ENCODE measurements at places on chromosomes 13 and 19. TPM values are rescaled to one million over a fixed set of nuclear protein-coding genes. Genes with fewer than 3 reads are reported as not detected.
A peak's percentile ranks its signal among the peaks of the same experiment; 100 is the strongest.

- H3K27me3 ChIP-seq, result no peaks in the 10 kb centered on the region
- H3K36me3 ChIP-seq, result peaks cover 30% of the 10 kb centered on the region
- peak; percentile 39 for DNase-seq
Observed at GRCh38 chr19:3984584-3984907, 717 bp downstream of the EEF2 start.

DNA sequence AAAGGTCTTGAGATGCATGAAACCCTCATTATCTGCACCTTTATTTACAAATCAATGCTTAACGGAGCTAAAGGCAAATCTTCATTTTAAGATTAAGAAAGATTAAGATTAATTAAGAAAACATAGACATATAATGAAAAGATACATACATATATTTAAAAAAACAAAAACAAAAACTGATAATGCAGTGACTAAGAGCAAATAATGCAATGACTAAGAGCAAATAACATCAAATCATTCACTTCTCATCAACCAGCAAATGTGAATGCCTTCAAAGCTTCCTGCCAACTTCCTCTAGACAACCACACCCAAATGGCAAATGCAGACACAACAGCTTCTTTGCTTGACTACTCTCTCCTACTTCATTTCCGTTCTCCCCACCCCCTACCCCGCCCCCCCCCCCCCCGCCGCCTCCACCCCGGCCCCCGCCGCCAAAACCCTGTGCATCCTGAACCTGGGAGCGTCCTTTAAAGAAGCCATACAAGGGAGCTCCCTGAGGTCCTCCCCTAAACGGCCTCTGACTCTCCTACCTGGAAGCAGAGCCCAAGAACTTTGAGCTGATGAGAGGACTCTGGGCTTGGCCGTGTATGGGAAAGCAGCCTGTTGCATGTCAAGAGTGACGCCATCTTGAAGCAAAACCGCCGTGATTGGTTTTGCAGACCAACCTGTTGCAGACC, 24.5 kb downstream of the TEX101 start:
- DNase-seq, result no peak
- no peaks in the 10 kb centered on the region for H3K27me3 ChIP-seq
- no peaks in the 10 kb centered on the region for H3K36me3 ChIP-seq
- peak overlapping the region; percentile 0 for H3K27ac ChIP-seq
- H3K4me3 ChIP-seq, result no peak overlapping the region
- H3K4me1 ChIP-seq, result peaks cover 4% of the 10 kb centered on the region

GRCh38 chr13:32426990-32427851, 709 bp downstream of the N4BP2L1 start:
- H3K4me1 ChIP-seq, result no peaks in the 10 kb centered on the region
- H3K27ac ChIP-seq, result peak overlapping the region; percentile 97
- H3K36me3 ChIP-seq, result no peaks in the 10 kb centered on the region
- DNase-seq, result peak; percentile 62

DNA sequence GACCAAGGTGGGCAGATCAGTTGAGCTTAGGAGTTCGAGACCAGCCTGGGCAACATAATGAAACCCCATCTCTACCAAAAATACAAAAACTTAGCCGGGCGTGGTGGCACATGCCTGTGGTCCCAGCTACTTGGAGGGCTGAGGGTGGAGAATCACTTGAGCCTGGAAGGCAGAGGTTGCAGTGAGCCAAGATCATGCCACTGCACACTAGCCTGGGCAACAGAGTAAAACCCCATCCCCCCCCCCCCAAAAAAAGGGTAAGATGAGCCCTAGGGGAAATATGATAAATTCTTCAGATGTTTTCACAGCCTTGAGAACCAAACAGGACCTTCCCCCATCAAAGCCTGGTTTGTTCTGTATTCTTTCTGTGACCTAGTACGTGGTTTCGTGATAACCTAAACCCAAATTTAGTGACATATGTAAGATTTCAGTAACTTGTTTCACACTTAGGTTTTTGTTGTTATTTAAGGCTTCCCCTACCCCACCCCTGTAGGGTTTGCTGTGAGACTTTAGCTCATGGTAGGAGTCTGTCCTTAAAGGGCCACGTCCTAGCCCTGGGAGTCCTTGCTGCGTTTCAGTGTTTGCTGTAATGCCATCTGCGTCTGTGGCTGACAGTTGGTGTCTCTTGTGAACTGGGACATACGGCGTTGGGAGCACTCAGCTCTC, 49.6 kb downstream of the MYO9B start:
- DNase-seq, result no peak
- no peaks in the 10 kb centered on the region for H3K27me3 ChIP-seq
- no peaks in the 10 kb centered on the region for H3K4me1 ChIP-seq
- no peaks in the 10 kb centered on the region for H3K36me3 ChIP-seq

GRCh38 chr19:17114414-17114831, 38.8 kb downstream of the MYO9B start:
- H3K4me1 ChIP-seq, result no peaks in the 10 kb centered on the region
- H3K36me3 ChIP-seq, result no peaks in the 10 kb centered on the region

DNA sequence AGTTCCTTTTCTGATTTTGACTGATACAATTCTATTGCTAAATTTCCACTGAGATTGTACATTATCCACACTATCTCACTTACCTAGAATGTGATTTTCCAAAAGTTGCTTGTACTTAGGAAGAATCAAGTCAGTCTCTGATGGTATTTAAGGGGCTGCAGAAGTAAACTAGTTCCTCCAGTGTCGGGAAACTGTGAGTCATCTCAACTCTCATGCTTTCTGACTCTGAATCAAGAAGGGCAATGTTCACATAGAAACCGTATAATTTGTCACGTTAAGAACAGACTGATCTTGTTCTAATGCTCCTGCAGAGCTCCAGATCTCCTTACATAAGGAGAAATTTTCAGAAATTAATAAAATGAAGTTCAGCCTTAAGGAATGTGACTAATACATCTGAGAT, 369.3 kb downstream of the KLF5 start:
- H3K4me3 ChIP-seq, result no peak overlapping the region
- no peaks in the 10 kb centered on the region for H3K4me1 ChIP-seq
- no peaks in the 10 kb centered on the region for H3K36me3 ChIP-seq
- H3K27ac ChIP-seq, result no peak overlapping the region

DNA sequence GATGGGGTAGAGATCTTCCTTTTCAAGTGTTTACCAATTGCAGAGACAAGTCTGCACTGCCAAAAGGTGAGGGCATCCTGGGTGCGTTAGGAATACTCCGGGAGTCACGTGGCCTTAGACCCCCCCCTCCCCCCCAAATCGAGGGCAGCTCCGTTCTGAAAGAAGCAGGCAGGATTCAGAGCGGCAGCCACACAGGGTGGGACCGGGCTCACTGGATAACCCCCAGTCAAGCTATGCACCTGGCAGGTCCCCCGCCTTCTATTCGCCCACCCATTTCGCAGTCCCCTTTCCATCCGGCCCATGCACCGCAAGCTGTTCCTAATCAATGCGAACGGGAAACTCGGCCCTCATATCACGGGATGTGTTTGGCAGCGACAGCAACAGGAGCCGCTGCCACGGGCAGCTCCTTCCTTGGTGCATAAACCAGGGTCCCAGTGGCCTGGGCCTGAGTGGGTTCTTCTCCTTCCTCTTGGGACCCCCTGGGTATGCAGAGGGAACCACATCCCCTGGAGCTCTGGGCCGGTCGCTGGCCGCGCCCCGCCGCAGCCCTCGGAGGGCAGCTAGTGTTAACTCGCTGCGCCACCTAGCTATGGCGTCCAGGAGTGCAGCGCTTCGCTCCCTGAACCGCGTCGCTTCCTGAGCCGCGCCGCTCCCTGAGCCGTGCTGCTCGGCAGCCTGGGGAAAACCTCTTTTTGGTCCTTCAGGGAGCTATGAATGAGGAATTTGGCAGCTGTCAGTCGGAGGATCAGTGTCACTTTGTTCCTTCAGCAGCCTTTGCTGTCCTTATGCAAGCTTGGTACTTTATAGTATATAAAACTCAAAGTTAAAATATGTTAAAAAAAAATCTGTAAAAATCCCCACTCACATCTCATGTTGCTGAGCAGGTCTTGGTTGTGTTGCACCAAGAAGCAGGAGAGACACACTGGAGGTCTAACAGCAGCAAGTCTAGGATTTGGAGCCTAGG, 41.4 kb downstream of the LYL1 start:
- H3K4me3 ChIP-seq, result peak overlapping the region; percentile 72
- H3K4me1 ChIP-seq, result peaks cover 31% of the 10 kb centered on the region
- peak; percentile 80 for DNase-seq

DNA sequence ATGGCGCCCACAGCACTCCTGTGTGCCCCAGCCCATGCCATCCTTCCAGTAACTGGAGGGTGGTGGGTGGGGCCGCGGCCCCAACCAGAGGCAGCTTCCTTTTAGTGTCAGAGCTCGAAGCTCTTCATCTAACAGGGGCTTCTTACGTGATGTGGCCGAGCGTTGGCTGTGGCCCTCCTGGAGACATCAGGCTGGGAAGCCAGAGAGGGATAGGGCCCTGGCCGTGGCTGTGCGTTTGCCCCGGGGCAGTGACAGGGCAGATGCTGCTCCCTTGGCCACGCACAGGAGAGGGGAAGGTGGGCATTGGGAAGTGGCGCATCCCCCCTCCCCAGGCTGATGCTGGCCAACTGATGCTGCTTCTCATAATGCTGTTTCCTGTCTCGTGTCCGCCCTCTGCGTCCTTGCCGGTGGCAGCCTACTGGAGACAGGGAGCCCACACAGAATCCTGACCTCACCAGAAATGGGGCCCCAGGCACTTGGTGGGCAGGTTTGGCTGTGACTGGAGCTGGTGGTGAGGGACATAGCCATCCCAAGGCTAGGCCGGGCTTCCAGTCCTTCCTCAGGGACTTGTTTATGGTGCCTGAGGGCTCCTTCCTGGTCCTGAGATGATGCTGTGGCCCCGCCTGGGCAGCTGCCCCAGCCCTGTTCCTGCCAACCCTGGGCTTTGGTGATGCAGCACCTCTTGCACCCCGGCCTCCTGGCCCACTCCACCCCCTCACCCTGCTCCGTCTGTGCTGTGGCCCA, 34.3 kb downstream of the ATP4B start:
- H3K4me1 ChIP-seq, result no peaks in the 10 kb centered on the region
- no peak overlapping the region for H3K27ac ChIP-seq
- peak; percentile 37 for DNase-seq
- H3K4me3 ChIP-seq, result no peak overlapping the region

- H3K36me3 ChIP-seq, result no peaks in the 10 kb centered on the region
- H3K4me1 ChIP-seq, result no peaks in the 10 kb centered on the region
- no peak for DNase-seq
- no peak overlapping the region for H3K4me3 ChIP-seq
Observed at GRCh38 chr13:24986826-24987225, 109.1 kb upstream of the PABPC3 start.

DNA sequence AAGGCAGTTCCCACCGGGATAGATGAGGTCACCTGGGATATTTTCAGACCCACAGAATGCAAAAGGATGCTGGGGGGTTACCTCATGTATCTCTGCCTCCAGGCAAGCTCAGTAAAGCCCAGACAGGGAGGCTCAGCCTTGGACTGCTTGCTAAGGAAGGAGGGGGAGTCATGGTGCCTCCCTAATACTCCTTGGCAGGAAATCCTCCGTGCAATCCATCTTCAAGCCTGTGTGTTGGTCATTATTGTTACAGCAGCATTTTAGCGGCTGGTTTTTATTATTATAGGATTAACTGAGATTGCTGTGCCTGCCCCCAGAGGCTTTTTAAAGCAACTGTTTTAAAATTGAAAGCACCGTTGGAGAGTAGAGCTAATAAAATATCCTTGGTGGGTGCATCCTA, 188.5 kb upstream of the UBL3 start:
- DNase-seq, result no peak
- no peaks in the 10 kb centered on the region for H3K4me1 ChIP-seq
- H3K36me3 ChIP-seq, result no peaks in the 10 kb centered on the region
- no peak overlapping the region for H3K27ac ChIP-seq
- no peak overlapping the region for H3K4me3 ChIP-seq

DNA sequence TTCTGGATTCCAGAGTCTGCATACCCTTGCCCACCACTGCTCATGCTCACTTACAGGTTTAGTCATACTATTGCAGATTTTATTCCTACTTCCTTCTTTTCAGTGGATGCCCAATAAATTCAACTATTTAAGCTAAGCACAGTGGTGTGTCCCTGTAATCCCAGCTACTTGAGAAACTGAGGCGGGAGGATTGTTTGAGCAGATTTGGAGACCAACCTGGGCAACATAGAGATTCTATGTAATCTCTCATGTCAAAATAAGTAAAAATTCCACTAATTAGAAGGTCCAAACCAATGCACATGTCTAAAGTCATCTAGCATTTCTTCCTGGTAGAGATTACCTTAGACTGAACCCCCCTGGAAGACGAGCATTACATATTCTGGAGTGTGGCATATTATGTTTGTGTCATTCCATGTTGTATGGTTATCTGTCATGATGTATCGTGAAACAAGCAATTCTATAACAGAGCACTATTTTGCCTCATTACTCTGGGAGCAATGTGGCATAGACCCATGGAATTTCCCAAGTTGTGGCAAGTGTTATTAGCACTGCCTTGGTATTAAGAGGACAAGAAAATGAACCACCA, 8.3 kb downstream of the HMGB1 start:
- no peak for DNase-seq
- no peaks in the 10 kb centered on the region for H3K36me3 ChIP-seq
- no peak overlapping the region for H3K4me3 ChIP-seq
- H3K4me1 ChIP-seq, result no peaks in the 10 kb centered on the region
- H3K27ac ChIP-seq, result no peak overlapping the region

DNA sequence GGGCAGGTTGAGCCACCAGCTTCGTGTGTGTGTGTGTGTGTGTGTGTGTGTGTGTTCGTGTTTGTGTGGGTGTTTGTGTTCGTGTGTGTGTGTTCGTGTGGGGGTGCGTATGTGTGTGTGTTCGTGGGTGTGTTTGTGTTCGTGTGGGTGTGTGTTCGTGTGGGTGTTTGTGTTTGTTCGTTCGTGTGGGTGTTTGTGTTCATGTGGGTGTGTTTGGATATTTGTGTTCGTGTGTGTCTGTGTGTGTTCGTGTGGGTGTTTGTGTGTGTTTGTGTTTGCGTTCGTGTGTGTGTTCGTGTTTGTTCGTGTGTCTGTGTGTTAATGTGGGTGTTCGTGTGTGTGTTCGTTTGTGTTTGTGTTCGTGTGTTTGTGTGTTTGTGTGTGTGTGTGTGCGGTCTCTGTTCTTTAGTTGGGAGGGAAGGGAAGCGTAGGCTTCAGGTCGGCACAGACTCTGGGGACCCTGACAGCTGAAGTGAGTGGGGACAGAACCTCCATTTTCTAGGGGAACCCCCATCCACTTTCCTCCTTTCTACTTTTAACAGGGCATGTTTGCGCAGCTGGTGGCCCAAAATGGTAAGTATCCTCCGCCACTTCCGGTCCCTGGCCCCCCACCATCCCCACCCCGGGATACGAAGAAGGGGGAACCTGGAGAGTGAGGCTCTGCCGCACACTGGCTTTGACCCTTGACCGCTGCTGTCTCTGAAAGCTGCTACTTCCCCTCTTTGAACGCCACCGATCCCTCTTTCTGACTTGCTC, 1.6 kb downstream of the TNFSF9 start:
- no peaks in the 10 kb centered on the region for H3K27me3 ChIP-seq
- H3K4me3 ChIP-seq, result no peak overlapping the region
- no peak for DNase-seq
- no peaks in the 10 kb centered on the region for H3K4me1 ChIP-seq
- H3K36me3 ChIP-seq, result no peaks in the 10 kb centered on the region
- no peak overlapping the region for H3K27ac ChIP-seq

The RXFP2 gene
- total RNA-seq, result 0.48 TPM

The JOSD2 gene
- total RNA-seq, result 20.3 TPM

The FGF22 gene
- 0.33 TPM for total RNA-seq

The HCST gene
- 3.3 TPM for total RNA-seq

The PRR22 gene
- total RNA-seq, result 0.64 TPM

The PRKACA gene
- 35.4 TPM for total RNA-seq

The TJP3 gene
- 20.0 TPM for total RNA-seq

The IGFL1 gene
- not detected for total RNA-seq

The COX7A1 gene
- total RNA-seq, result 69.3 TPM
